Amniotic stem cell (primary cell): ENCODE measurements at places on chromosomes 12 and 14.

- no peak for DNase-seq
Measured at GRCh38 chr12:124923905-124924734, 9.7 kb upstream of the UBC start.

DNA sequence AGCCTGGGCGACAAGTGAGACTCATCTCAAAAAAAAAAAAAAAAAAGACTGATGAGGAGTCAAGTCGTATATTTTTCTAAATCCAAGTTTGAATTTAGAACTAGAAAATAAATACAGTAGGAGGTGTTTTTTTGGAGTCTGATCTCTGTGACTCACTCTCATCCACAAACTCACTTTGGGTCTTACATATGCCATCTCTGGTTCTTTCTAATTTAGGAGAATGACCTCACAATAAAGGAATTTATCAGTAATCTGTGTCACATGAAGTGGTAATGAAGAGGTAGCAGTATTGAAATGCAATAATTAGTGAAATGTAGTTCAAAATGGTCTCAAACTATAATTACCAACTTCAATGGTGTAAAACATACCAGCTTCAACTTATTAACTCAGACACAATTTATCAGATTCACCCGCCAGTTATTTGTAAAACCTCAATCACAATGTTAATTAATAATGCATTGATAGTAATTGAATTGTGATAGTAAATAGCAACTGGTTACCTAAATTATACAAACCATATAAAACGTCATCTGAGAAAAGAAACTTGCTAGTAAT, 4.4 kb upstream of the CFL2 start:
- no peak for DNase-seq

GRCh38 chr12:7782055-7782454, 7.1 kb upstream of the NANOG start:
- no peak for DNase-seq

- DNase-seq = no peak
Measured at GRCh38 chr14:64704743-64705380, 638 bp downstream of the PLEKHG3 start.
